ENCODE measurements at places on chromosomes 5 and 9.

DNA sequence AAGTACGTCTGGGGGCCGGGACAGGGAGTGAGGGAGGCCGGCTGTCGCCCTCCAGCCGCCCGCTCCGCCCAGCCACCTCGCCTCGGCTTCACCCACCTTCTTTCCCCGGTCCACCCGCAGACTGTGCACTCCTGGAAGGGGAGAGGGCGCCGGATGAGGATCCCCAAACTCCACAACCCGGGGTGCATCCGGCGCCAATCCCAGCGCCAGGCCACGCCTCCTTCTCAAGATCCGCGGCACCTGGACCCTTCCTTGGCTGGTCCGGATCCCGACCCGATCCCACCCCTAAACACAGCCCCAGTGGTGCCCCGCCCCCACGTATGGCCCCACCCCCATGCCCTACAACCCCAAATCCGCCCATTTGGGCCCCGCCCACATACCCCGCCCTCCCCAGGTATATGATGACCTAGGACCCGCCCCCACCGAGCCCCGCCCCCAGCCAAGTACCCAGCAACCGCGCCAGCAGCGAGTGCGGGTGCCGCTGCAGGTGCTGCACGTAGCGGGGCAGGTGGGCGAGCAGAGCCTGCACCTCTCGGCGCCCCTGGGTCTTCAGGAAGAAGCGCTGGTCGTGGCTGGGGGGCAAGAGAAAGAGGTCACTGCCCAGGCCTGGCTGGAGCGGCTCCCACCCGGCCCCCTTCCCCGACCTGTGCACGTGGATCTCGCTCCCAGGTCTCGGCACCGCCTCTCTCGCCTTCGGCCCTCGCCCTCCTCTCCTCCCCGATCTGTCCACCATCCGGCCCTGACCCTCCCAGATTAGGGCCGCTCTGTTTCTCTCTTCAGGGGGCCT is 3.2 kb downstream of the PIP5KL1 start:
- DNase-seq, result no peak

DNA sequence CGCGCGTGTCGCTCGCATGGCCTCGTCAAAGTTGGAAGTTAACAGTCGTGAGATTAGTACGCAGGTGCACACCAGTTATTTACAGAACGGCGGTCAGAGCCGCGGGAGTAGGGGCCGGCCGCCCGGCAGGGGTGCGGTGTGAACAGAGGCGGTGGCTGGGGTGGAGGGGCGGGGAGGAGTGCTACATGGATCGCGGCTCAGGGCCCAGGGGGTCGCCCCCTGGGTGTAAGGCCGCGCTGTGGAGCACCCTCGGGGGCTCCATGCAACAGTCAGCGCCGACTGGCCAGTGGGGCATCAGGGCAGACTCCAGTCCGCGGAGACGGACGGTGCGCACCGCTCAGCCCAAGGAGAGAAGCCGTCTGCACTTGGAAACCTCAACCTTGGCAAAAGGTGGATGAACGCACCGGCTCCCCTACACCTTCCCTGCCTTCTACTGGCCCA is 60.3 kb downstream of the ZNF354C start:
- no peak for DNase-seq

- DNase-seq, result no peak
Measured at GRCh38 chr9:109419531-109419930, 78.6 kb downstream of the PTPN3 start.

GRCh38 chr5:139385061-139386049 is 2.3 kb upstream of the SLC23A1 start:
- DNase-seq, result no peak

- DNase-seq, result no peak
Measured at GRCh38 chr5:98742396-98743073, 30.9 kb upstream of the RGMB start.

DNA sequence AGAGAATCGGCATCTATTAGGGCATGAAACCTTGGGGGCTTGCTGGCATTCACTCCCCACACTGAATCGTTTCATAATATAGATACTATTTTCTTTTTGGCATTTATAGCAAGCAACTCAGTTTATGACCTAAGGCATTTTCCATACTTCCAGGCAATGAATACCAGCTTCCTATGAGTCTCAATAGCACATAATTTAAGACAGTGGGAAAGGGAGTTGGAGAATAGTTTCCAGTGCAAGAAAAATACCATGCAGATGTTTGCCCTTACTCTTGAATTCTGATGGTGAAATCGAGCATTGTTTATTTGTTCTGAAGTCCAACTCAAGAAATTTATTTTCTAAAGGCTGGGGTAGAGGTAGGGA is 175.8 kb upstream of the KLF9 start:
- DNase-seq, result no peak

DNA sequence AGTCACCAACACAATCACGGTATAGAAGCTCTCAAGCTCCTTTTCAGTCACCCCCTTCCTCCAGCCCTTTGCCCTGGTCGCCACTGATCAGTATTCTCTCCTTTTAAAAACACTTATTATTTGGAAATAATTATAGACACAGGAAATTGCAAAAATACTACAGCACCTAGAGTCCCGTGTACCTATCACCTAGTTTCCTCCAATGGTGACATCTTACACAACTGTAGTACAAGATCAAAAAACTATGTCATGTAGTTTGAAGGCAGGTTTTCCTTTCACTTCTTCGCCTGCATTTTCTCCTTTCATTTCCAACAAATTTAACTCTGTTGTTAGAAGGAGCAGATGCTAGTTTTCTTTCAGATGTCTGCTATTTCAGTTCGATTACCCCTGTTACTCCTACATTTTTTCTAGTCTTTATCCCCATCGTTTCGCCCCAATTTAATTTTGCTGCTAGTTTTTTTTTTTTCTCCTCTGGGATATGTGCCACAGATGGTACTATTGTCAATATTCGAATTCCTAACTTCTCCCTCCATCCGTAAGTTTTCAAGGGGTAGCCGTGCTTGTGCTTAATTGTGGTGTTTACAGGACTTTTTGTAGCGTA is 612 bp upstream of the ATG10 start:
- no peak for DNase-seq

- no peak for DNase-seq
Measured at GRCh38 chr9:135051316-135052038, 36.0 kb upstream of the OLFM1 start.

DNA sequence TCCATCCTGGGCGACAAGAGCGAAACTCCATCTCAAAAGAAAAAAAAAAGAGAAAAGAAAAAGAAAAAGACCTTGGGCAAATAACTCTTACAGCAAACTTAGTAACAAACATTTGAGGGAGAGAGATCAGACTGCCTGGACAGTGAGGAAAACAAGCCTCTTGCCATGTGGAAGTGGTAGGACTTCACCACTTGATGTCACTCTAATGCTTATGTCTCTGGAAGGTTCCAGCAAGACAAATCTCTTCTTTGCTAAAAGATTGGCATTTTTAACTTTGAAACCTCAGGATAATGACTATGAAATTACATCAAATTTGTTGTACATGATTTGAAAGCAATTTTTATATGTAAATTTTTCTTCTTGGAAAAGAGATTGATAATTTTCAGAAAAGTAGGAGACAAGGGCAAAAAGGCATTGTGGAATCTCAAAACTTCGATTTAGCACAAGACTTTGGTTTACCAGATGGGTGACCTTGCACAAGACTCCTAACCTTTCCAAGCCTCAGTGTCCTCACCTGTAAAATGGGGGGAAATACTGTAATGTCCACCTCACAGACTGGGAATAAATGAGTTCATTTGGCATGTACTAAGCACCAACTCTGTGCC is 5.4 kb downstream of the ACTL7B start:
- no peak for DNase-seq

GRCh38 chr9:111431684-111432083 is 52.5 kb downstream of the ECPAS start:
- DNase-seq, result no peak
